ENCODE measurements at places on chromosomes 7 and 10.

GRCh38 chr10:3048119-3049019 lies 19.0 kb upstream of the PFKP start:
- DNase-seq, result no peak

DNA sequence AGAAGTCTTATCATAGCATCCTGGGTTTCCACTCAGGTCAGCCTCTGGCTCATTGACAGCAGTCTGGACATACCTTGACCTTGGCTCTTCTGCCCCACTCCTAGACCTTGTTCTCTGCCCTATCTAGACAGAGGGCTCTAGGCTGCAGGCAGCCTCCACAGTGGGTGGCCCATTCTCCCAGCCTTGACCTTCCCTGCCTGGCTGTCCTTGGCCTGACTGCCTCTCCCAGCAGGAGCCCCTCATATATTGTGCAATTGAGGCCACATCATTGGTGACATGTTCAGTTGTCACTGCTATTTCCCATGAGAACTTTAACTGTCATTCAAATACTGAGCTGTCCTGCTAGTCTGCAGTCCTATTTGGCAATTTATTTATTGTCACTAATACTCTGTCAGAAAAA lies 503.4 kb downstream of the PLXNA4 start:
- DNase-seq, result no peak

GRCh38 chr10:34380856-34381255 lies 434.2 kb downstream of the PARD3 start:
- no peak for DNase-seq

- DNase-seq, result no peak
These were observed at the start of gene VIPR2 for GRCh38 chr7:159144758-159145489. Gene VIPR2 (minus strand): TSS chr7:159144867. CDS start chr7:159144771, 96 bp downstream.

DNA sequence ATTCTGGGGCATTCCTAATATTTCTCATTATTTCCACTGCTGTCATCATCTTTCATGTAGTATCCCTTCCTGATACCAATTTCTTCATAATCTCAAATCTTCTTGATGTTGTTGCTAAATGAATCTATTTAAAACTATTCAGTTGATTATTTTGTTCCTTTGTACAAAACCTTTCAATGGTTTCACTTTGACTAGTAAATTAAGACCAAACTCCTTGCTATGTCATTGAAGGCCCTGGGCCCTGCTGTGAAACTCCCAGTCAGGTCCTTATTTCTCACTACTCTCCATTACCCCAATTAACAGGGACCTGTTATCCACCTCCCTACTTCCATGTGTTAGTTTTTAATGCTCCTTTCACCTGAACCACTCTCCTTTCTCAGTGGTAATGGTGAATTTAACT lies 97.0 kb downstream of the CTTNBP2 start:
- no peak for DNase-seq

DNA sequence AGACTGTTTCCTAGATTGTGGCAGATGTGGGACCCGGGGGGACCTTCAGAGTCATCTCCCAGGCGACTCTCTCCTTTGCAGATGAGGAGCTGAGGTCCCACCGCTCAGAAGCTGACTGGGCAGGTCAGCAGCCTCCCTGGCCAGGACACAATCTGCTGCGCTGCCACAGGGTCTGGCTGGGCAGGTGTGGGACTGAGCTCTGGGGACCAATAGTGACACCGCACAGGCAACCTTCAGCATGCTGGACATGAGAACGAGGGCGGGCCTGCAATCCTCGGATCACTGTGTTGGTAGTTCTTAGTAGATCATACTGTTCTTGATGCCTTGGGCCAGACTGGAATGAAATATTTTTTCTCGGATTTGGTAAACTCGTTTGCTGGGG lies 20.5 kb upstream of the CRYGN start:
- no peak for DNase-seq

DNA sequence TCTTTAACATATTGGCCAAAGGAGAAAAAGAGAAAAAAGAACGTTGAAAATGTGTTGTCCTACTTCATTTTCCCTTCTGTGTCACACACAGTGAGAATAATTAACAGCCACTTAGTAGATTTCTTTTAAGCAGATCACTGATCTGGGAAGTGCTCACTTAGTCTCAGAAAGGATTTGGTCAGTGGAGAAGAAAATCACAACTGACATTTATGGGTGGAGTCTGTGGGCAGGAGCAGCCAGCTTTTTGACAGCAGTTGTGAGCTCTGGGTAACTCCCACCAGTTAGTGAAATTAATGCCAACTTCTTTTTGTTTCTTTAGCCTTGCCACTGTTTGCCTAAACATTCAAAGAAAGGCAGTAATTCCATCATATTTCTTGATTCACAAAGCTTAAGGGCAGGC lies 49.7 kb downstream of the CDK14 start:
- DNase-seq, result no peak

DNA sequence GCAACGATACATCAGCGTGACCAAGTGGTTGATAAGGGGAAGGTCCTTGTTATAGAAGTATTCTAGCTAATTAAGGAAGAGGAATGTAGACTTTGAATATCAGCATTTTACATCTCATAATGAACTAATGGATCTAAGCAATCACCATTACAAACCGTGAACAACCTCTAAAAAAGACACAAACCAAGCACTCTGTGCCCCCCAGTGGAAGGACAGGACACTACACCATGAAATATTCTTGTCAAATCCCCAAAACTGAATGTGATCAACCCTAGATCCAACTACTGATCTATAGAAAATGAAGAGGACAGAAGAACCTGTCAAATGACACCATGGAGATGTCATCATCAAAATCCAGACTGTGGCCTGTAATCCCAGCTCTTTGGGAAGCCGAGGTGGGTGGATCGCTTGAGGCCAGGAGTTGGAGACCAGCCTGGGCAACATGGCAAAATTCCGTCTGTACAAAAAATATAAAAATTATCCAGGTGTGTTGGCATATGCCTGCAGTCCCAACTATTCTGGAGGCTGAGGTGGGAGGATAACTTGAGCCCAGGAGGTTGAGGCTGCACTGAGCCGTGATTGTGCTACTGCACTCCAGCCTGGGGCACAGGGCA lies 111.3 kb upstream of the CARD11 start:
- peak; percentile 3 for DNase-seq

DNA sequence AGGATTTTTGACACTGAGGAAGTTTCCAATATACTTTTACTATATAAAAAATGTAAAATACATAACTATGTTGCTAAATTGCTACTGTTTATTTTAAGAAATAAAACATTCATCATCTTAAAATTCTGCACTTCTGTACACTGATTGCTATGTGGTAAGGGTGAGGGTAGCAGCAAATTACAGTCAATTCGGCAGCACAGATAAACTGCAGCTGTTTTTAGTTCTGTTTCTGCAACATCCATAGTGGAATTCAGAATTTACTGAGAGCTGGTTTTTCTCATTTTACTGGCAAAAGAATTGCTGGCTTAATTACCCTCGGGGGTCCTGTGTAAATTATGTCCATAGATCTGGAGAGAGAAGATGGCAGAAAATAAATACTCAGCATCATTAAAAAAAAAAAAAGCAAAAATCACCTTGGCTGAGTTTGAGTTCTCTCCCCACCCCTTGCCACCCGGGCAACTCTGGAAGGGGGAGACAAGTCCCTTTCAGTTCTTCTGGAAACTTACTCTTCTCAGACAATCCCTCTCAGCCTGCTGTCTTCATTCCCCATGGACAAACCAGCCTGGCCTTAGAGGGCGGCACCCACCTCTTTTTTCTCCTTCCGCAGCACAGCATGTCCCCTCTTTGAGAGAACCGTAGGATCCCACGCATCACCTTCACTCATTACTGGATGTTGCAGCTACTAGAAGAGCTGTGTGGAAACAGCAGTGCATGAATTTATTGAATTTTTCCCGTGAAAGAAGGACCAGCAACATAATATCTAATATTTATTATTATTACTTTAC lies 501.1 kb upstream of the CELF2 start:
- DNase-seq, result no peak

GRCh38 chr7:36262309-36263094 lies 109.4 kb downstream of the EEPD1 start:
- no peak for DNase-seq

GRCh38 chr10:12111528-12111927 lies 17.9 kb upstream of the SEC61A2 start:
- no peak for DNase-seq

DNA sequence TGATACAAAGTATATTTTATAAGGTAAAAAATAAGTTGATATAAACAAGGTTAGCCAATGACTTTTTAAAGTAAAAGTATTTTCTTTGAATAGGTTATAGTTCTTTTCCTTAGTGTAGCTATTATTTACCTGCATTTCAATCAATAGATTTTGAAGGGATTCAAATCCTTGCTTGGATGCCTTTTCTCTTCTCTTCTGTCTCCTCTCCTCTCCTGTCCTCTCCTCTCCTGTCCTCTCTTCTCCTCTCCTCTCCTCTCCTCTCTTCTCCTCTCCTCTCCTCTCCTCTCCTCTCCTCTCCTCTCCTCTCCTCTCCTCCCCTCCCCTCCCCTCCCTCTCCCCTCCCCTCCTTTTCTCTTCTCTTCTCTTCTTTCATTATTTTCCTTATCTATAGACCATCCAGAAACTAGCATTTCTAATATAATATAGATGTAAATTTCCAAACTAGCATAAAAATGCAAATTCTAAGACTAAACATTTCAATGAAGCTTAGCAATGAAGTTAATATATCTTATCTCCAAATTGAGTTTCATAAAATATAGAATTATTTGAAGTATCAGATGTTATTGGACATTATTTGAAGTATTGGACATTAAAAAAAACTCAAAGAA lies 60.5 kb upstream of the PRKCQ start:
- DNase-seq, result no peak

DNA sequence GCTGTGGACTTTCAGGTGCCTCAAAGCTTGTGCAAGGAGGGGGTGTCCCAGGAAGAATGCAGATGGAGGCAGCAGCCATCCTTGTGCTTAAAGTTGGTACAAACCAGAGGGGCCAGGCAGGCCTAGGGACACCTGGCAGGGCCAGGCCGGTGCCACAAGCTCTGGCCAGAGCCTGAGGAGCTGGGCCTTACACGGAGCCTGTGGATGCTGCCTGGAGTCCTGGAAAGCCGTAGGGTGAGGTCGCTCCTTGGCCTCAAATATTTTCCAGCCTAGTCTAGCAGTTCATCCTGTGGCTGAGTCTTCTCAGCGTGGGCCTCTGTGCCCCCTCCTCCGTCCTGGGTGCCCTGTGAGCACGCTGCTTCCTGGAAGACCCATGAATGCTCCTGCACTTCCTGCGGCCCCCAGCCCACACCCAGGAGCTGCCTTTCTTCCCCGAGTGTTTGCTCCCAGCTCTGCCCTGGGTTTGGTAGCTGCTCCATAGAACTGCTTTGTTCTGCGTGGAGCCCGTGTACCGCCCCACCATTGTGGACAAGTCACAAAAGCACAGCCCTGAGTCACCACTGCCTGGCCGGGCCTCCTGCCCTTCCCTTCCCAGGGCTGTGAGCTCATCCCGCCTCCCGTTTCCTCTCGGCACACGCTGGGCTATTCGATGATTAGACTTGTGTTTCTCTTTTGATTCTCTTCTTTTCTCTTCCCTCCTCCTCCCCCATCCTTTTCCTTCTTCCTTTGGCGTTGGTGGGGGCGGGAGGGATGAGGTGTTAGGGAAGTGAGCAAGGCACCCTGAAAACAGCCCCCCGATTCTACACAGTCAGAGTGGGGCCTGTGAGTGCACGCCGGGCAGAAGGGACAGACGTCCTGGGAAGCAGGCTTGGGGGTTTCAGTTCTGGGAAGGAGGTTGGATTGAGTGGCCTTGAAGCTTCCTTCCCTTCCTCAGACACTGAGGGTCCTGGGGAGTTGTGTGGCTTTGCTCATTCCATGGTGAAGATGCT lies 73.2 kb upstream of the SHH start:
- DNase-seq, result no peak

DNA sequence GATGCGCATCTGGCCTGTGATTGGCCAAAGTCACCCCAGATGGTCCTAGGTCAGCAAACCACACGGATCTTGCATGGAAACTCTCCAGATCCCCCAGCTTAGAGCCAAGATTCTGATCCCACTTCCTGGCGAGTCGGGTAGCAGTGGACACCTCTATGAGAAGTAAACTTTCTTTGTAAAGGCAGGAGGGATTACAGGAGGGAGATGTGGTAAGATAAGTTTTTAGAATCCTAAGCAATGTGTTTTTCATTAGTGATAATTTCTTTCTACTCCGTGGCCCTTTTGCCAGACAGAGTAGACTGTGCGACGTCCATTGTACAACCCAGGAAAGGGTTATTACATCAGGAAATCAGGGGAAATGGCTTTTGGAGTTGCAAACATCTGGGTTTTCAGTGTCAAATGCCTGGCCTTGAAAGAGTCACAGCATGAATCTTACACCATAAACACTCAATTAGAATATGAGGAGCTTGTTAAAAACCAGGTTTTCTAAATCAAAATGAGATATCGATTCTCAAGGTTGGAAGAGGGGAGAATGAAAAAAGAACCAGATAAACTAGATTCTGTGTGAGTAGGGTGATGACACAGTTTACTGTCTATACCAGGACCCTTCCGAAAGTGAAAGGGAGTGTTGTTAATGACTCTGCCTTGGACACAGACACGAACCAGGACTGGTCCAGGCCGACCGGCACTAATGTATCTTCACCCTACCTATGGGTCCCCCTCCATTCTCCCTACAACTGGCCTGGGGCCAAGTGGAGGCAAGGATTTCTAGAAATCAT lies 61.9 kb upstream of the WAC start:
- DNase-seq, result peak; percentile 4

- no peak for DNase-seq
These were observed 42.7 kb upstream of the SEMA3D start for GRCh38 chr7:85229544-85229943.

DNA sequence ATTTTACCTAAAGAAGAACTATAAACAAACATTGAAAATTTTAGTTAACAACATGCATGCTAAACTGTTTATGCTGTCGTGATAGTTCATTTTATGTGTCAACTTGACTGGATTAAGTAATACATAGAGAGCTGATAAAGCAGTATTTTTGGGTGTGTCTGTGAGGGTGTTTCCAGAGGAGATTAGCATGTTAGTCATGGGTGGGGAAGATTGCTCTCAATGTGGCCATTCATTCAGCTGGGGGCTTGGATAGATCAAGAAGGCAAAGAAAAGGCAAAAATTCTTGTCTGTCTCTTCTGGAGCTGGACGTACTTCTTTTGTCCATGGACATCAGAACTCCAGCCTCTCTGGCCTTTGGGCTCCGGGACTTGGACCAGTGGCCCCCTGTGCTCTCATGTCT lies 172.9 kb upstream of the SEMA3E start:
- DNase-seq, result no peak

- DNase-seq, result no peak
These were observed 202.3 kb upstream of the KLF6 start for GRCh38 chr10:3987143-3987974.

GRCh38 chr7:42105554-42106358 lies 131.3 kb downstream of the GLI3 start:
- DNase-seq, result no peak

DNA sequence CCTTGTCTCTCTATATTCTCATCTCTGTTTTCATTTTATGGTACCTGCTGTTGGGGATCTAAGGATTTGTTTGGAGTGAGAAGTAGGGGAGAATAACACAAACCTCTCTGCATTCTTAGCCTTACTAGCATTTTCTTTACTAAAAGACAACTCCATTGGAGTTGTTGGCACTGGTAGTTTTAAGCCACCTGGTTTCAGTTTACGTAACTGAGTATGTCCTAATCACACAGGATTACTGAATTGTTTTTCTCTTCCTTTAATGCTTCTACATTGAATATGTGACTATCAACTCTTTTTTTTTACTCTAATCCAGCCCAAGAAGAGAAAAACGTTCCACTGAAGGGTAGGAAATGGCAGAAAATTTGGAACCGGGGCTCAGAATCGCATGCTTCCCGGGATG lies 30.0 kb upstream of the TRIL start:
- DNase-seq, result no peak

GRCh38 chr10:86899670-86900276 lies 57.6 kb downstream of the MMRN2 start:
- DNase-seq, result peak; percentile 40

GRCh38 chr7:1129431-1129830 lies 30.6 kb downstream of the ZFAND2A start:
- no peak for DNase-seq

- DNase-seq, result no peak
These were observed 320.3 kb upstream of the FOXK1 start for GRCh38 chr7:4361774-4362173.

All from GM04504 (cell line).